ENCODE measurements at places on chromosomes 6 and 20.

DNA sequence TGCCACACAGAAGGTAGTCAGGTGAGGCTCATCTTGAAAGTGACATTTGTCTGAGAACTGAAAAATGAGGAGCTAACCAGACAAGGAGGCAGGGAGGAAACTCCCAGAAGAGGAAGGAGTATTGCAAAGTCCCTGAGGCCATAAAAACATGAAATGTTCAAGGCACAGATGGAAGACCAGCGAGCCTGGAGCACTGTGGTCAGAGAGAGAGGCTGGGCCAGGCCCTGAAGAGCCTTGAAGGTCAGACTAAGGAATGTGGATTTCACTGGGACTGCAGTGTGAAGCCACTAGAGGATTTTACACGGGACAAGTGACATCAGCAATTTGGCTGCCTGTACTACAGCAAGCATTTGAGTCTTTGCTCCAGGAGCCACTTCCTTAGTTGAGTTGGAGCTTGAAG, 21.1 kb upstream of the TMEM181 start:
- no peak for DNase-seq

GRCh38 chr6:158009935-158010585, 28.4 kb downstream of the SYNJ2 start:
- DNase-seq = no peak

DNA sequence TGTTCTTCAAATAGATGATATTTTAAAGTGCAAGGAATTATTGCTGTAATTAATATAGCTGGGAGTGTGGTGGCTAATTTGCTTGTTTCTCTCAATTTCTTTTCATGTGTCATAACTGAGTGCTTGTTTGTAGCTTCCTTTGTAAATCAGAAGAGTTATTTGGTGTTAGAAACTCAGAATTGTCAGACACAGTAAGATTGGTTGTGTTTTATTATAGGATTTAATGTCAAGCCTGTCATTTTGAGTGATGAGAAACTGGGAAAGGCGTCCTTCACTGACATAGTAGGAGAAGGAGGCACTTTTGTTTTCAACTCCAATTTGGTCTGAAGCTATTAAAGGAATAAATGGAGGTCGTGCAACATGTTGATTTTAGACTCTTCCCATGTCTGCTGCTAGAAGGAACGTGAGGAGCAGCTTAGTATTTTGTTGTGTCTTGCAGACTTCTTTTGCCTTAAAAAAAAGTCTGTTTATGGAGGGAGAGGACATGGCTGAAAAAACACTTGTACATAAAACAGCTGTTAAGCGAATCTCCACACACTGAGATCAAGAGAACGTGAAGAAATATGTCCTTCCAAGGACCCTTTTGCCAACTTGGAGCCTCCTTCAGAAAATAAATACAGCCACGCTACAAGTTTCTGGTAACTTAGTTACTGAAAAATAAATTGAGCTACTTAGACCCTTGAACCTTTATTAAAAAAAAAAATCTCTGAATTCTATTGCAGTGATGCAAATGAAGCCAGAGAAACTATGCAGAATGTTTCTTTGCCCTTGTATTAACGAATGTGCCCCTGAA, 59.5 kb downstream of the BMP6 start:
- DNase-seq = no peak

DNA sequence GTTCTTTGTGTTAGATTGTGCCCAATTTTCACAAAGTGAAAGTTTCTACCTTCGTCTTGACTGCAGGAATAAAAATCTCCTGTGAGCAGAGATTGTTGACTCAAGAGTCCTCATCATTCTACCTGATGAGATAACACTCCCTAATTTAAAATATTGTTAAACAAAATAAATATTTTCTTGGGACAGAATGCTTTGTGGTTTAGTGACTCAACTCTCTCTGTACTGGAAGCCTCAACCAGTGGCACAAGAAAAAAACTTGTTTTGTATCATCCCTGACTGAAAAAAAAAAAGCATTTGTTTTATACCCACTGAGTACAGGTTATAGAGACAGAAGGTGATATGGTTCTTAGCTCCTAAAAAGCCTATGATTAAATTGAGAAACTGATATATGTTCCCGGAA, 78.9 kb downstream of the CRYBG1 start:
- no peak for DNase-seq

DNA sequence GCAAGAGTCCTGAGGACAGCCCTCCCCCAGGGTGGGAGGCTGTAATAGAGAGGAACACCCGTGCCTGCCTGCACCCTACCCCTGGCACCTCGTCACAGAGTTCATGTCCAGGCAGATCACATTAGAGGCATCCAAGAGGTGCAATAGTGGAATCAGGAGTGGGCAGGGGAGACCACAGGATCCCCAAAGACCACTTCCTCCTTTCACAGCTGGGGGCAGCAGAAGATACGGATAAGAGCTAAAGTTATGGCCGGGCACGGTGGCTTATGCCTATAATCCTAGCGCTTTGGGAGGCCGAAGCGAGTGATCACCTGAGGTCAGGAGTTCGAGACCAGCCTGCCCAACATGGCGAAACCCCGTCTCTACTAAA, 1.5 kb upstream of the CAPN11 start:
- DNase-seq = no peak

DNA sequence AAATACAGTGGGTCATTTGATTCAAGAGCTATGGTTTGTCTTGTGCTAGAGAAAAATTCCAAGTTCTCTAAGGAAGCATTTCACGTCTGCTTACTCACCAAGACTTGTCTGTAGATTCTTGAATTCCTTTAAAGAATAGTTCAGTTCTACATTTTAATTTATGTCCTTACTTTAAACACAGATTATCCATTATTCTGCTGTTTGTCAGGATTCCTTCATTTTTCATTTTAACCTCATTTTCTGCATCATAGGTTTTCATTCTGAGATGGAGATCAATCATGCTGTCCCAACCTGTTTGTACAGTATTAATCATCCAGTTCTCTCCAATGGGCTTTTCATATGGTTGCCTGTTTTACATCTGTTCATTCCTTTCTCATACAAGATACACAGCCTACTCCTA, 24.5 kb upstream of the POPDC3 start:
- no peak for DNase-seq

- no peak for DNase-seq
These were observed 107.6 kb upstream of the KHDRBS2 start for GRCh38 chr6:62393608-62394007.

Data from stimulated activated CD8-positive, alpha-beta memory T cell treated with anti-CD3 and anti-CD28 coated beads, Interleukin-4, amount 100 ng/mL, for 48 hours (primary cell).